ENCODE measurements at places on chromosomes 12 and 14.

DNA sequence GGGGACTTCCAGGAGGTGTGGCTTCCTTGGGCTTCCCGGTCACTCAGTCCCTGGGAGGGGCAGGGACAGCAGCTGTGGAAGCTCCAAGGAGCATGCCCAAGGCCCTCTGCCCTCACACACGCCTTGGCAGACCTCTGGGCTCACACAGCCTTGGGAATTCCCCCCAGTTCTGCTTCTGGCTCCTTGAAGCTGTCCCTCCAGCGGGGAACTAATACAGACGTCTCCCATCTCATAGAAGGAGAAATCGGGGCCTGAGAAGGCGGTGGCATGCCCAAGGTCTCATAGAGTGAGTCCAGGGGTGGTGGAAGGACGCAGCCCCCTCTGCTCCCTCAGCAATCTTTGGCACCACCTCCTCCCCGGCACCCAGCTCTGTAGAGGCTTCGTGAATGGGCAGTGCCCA is 15.7 kb upstream of the TMEM119 start:
- DNase-seq = no peak

GRCh38 chr14:75428230-75429104 is 645 bp downstream of the JDP2 start:
- peak; percentile 29 for DNase-seq

- no peak for DNase-seq
Observed at GRCh38 chr12:41019461-41019860, 168.7 kb upstream of the PDZRN4 start.

GRCh38 chr12:51428256-51428655 is 3.6 kb downstream of the SLC4A8 start:
- DNase-seq = peak; percentile 91

DNA sequence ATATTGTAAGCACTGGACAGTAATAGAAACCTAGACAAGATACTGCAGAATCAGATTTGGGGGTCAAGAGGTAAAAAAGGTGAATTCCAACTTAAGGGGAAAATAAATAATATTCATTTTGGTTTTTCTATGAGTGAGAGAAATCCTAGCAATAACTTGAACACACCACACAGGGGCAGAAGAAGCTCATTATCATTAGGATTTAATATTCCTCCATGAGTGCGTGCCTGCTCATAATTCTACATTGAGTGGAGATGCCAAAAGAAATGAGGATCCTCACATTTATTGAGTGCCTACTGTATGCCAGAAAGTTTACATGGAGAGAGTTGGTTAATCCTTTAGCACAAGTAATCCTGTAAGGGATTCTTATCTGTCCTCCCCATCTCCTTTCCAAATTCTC is 40.5 kb upstream of the C14orf132 start:
- DNase-seq = peak; percentile 73

DNA sequence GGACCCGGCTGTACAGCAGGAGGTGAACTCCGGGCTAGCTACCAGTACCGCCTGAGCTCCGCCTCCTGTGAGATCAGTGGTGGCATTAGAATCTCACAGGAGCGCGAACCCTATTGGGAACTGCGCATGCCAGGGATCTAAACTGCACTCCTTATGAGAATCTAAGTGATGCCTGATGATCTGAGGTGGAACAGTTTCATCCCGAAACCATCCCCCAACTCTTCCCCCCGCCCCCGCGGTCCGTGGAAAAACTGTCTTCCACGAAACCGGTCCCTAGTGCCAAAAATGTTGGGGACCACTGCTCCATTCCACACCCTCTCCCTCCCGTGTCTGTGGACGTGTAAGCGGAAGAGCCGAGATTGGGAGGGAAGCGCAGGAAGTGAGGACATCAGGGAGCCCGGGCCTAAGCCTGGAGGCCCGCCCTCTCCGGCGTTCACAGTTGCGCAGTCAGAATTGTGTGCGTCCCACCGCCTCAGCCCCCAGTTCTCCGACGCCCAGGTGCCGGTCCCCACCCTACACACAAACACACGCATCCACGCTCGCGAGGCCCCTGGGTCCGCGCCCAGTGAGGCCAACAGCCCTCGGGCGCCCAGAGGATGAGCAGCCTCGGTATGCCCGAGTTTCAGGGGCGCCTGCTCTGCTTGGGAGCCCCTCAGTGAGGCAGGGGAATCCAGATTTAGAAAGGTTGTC is 1.8 kb upstream of the RNASE4 start:
- peak; percentile 95 for DNase-seq
